ENCODE measurements at places on chromosomes 3 and 15. TPM values are rescaled to one million over a fixed set of nuclear protein-coding genes. Genes with fewer than 3 reads are reported as not detected.

DNA sequence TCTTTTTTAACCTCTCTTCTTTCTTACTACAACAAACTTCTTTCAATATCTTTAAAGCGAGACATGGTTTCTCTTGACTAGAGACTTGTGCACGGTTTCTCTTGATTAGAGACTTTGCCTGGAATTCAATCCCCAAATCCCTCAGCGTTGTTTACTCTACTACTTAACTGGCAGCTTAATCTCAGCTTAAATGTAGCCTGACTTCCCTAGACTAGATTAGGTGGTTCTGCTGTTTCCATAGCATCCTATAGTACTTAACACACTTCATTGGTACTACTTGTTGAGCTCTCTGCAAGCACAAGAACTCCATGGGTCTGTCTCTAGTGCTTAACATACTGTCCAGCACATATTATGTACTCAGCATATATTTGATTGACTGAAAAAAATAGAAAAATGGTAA is 168.2 kb upstream of the GPR149 start:
- DNase-seq = no peak
- no peaks in the 10 kb centered on the region for H3K27me3 ChIP-seq
- no peaks in the 10 kb centered on the region for H3K4me1 ChIP-seq
- no peak overlapping the region for H3K27ac ChIP-seq
- H3K36me3 ChIP-seq = no peaks in the 10 kb centered on the region

DNA sequence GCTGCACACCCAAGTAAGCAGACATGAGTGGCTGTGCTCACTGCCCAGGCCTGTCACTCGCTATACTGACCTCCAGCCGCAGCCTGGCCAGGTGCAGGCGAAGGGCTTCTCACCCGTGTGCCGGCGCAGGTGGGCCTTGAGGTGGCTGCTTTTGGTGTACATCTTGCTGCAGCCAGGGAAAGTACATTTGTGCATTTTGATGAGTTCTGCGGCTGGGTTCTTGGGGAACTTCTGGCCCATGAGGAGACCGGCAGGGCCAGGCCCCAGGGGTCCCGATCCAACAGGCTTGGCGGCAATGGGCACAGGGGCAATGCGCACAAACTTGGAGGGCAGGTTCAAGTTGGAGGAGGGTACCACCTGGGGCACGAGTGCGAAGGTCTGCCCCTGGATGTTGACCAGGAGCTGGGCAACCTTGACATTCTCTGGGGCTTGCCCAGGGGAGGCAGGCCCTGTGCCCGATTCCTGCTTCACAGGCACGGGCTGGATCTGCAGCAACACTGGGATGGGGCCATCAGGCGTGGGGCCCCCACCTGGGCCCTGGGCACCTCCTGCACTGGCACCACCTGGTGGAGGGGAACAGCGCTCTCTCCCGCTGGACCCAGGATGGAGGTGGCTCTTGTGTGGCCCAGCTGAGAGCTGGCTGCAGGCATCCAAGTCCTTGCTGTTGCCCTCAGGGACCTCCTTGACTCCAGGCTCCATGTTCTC is 5.3 kb downstream of the KLF15 start:
- peak; percentile 58 for DNase-seq
- no peak overlapping the region for H3K27ac ChIP-seq
- H3K36me3 ChIP-seq = peaks cover 25% of the 10 kb centered on the region
- no peak overlapping the region for H3K4me3 ChIP-seq
- peaks cover 72% of the 10 kb centered on the region for H3K4me1 ChIP-seq
- peaks cover 11% of the 10 kb centered on the region for H3K27me3 ChIP-seq

GRCh38 chr3:33458446-33458845 is 18.2 kb upstream of the UBP1 start:
- H3K4me1 ChIP-seq = no peaks in the 10 kb centered on the region
- H3K27me3 ChIP-seq = no peaks in the 10 kb centered on the region
- DNase-seq = no peak
- no peak overlapping the region for H3K4me3 ChIP-seq

- no peak overlapping the region for H3K4me3 ChIP-seq
- no peaks in the 10 kb centered on the region for H3K27me3 ChIP-seq
- no peak overlapping the region for H3K27ac ChIP-seq
- no peak for DNase-seq
- H3K4me1 ChIP-seq = no peaks in the 10 kb centered on the region
Observed at GRCh38 chr15:93359060-93359408, 270.0 kb upstream of the RGMA start.

DNA sequence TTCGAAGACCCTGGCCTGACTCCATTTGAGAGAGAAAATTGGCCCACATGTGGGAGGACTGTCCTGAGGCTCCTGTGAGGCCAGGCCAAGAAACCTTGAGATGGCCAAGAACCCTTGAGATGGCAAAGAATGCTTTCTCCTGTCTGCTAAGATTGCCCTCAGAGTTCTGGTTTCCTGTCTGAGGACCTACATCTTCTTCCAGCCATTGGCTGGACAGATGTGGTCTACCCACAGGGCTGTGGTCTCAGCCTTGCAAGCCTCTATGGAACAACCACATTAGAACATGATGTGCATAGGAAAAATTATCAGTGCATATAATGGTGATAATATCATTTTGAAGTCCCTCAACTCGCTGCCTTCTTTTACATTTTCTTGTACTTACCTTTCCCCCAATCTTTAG is 10.8 kb upstream of the RASA2 start:
- no peaks in the 10 kb centered on the region for H3K27me3 ChIP-seq
- DNase-seq = peak; percentile 38
- H3K36me3 ChIP-seq = no peaks in the 10 kb centered on the region
- H3K27ac ChIP-seq = no peak overlapping the region
- H3K4me3 ChIP-seq = no peak overlapping the region

DNA sequence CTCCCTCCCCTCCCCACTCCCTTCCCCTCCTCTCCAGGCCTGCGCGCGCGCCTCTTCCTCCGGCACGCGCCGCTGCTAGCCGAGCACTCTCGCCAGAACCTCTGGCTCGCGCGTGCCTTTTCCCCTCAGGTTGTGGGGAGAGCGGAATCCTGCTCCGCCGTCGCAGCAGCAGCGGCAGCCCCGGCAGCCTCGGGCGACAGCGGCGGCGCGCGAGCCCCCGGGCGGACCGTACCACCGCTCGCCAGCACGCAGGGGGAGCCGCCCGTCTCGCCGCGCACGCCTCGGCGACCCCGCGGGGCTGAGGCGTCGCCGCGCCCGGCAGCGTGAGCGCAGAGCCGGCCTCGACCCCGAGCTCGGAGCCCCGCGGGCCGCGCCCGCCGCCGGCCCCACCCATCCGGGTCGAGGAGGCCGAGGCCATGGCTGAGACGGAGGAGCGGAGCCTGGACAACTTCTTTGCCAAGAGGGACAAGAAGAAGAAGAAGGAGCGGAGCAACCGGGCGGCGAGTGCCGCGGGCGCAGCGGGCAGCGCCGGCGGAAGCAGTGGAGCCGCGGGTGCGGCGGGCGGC is at the start of gene CDV3:
Gene CDV3, plus strand, starts transcription at position 58 of the 566 bp plus-strand sequence. Its CDS starts 359 bp downstream, at position 417.
- no peaks in the 10 kb centered on the region for H3K27me3 ChIP-seq
- peaks cover 4% of the 10 kb centered on the region for H3K36me3 ChIP-seq
- H3K4me3 ChIP-seq = peak within 1 kb of the TSS; percentile 71
- peaks cover 64% of the 10 kb centered on the region for H3K4me1 ChIP-seq
- DNase-seq = peak; percentile 95

GRCh38 chr3:184846496-184846895 is 34.5 kb downstream of the VPS8 start:
- no peaks in the 10 kb centered on the region for H3K27me3 ChIP-seq

- H3K27ac ChIP-seq = no peak overlapping the region
- no peaks in the 10 kb centered on the region for H3K36me3 ChIP-seq
- no peaks in the 10 kb centered on the region for H3K4me1 ChIP-seq
- DNase-seq = no peak
- no peak overlapping the region for H3K4me3 ChIP-seq
- no peaks in the 10 kb centered on the region for H3K27me3 ChIP-seq
Observed at GRCh38 chr3:159609625-159610024, 379.0 kb upstream of the IL12A start.

DNA sequence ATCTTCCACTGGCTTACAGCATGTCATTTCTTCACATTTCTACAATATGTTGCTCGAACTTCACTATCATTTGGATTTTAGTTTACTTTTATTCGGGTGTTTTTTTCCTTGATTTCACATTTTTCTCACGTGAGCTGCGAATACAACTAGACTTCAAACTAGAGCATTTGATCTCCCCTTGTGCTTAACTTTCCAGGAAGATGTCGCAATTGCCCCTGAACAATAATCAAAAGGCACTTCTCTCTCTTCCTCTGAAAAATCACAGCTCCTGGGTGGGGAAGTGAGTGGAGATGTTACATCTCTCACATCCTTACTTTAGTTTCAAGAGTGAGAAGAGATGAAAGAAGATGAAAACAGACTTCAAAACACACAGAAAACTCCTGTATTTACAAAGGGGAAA is 587.9 kb downstream of the TBL1XR1 start:
- no peak for DNase-seq
- H3K27me3 ChIP-seq = no peaks in the 10 kb centered on the region
- H3K27ac ChIP-seq = no peak overlapping the region
- H3K36me3 ChIP-seq = no peaks in the 10 kb centered on the region
- no peak overlapping the region for H3K4me3 ChIP-seq

- DNase-seq = no peak
- H3K4me1 ChIP-seq = no peaks in the 10 kb centered on the region
- H3K36me3 ChIP-seq = no peaks in the 10 kb centered on the region
- H3K27me3 ChIP-seq = no peaks in the 10 kb centered on the region
- no peak overlapping the region for H3K4me3 ChIP-seq
Observed at GRCh38 chr3:168336276-168336675, 240.6 kb upstream of the GOLIM4 start.

GRCh38 chr3:143040261-143040879 is 39.0 kb downstream of the U2SURP start:
- H3K36me3 ChIP-seq = peaks cover 22% of the 10 kb centered on the region
- H3K27ac ChIP-seq = no peak overlapping the region
- no peak overlapping the region for H3K4me3 ChIP-seq
- DNase-seq = no peak
- H3K27me3 ChIP-seq = no peaks in the 10 kb centered on the region
- H3K4me1 ChIP-seq = no peaks in the 10 kb centered on the region

DNA sequence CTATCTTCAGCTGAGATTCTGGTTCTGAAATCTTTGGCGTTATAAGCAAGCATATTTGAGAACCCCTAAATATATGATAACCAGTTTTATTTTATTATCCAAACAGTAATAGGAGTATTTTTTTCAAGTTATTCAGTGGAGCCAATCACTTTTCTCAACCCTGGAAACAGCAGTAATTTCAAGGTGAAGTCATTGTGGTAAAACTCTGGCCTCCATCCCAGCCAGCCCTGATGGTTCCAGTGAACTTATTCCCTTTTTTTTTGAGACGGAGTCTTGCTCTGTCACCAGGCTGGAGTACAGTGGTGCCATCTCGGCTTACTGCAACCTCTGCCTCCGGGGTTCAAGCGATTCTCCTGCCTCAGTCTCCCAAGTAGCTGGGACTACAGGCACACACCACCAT is 545.4 kb upstream of the IL12A start:
- no peak overlapping the region for H3K4me3 ChIP-seq
- no peaks in the 10 kb centered on the region for H3K36me3 ChIP-seq
- H3K27me3 ChIP-seq = no peaks in the 10 kb centered on the region
- DNase-seq = no peak
- H3K27ac ChIP-seq = no peak overlapping the region

GRCh38 chr3:49327485-49327884 is 12.4 kb downstream of the USP4 start:
- no peak overlapping the region for H3K4me3 ChIP-seq
- no peak for DNase-seq
- H3K36me3 ChIP-seq = peaks cover 35% of the 10 kb centered on the region
- no peaks in the 10 kb centered on the region for H3K27me3 ChIP-seq

GRCh38 chr15:43238671-43239131 is 17.9 kb upstream of the EPB42 start:
- H3K4me1 ChIP-seq = no peaks in the 10 kb centered on the region
- no peak overlapping the region for H3K4me3 ChIP-seq
- no peak overlapping the region for H3K27ac ChIP-seq
- H3K27me3 ChIP-seq = no peaks in the 10 kb centered on the region

DNA sequence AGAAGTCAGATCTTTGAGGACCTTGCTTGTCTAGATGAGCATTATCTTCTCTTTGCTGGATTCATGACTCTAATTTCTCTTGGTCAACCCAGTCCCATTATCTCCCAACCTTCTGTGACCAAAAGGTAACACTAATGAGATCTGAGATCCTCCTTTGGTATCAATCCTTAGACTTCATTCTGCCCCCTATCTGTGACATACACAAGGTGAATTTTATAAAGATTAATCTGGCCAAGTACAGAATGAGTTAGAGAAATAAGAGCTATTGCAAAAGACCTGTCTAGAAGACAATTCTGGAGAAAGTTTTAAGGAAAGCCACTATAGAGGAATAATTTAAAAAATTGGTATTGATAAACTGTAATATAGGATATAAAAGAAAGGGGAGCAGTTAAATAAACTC is 113.8 kb upstream of the KCNMB2 start:
- H3K27me3 ChIP-seq = no peaks in the 10 kb centered on the region
- no peak overlapping the region for H3K4me3 ChIP-seq
- no peak overlapping the region for H3K27ac ChIP-seq
- no peaks in the 10 kb centered on the region for H3K36me3 ChIP-seq
- no peaks in the 10 kb centered on the region for H3K4me1 ChIP-seq

DNA sequence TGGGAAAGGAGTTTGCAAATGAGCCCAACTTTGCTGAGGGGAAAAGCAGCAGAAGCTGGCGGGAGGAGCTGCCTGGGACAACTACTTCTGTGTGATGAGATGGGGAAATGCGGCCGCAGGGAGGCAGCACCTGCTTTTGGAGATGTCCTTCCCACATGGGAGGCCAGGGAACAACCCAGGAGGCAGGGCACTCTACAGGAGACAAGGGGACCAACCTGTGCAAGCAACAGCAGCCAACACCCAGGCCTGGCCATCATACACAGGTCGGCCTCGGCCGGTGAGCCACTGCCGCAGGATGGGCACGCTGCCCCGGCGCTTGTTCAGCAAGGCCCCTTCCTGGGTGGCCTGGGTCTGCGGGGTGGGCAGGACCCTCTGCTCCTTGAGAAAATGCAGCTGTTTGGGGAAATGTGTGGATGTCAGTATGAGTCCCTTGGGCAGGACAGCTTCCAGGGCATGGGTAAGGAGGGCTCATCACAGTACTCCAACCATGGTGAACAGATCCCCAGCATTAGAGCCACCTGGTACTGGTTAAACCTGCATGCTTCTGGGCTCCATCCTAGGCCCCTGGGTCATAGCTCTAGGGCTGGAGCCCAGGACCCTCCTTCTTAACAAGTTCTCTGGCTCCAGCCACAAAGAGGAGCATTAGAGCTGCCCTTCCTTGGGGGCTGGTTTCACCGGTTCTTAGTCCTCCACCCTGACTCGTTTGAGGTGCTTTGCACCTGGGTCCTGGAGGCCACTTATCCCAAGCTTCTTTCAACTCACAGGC is 11.6 kb downstream of the EPB42 start:
- H3K4me3 ChIP-seq = no peak overlapping the region
- no peaks in the 10 kb centered on the region for H3K27me3 ChIP-seq
- no peak overlapping the region for H3K27ac ChIP-seq
- DNase-seq = no peak
- H3K36me3 ChIP-seq = no peaks in the 10 kb centered on the region
- H3K4me1 ChIP-seq = no peaks in the 10 kb centered on the region

MTMR10 gene
- total RNA-seq = 48.7 TPM

TRA2B gene
- 100 TPM for total RNA-seq

TMEM207 gene
- total RNA-seq = not detected

PPARG gene
- 52.4 TPM for total RNA-seq

EXD1 gene
- total RNA-seq = 0.09 TPM

MESP2 gene
- 0.26 TPM for total RNA-seq

FSD2 gene
- not detected for total RNA-seq

TLR9 gene
- not detected for total RNA-seq

ACTC1 gene
- not detected for total RNA-seq

CLDN18 gene
- total RNA-seq = 472 TPM

MEF2A gene
- 54.9 TPM for total RNA-seq

ZNF619 gene
- 6.9 TPM for total RNA-seq

BFSP2 gene
- total RNA-seq = not detected

GHSR gene
- total RNA-seq = not detected
